ENCODE measurements at places on chromosomes 6 and 20. TPM values are rescaled to one million over a fixed set of nuclear protein-coding genes. Genes with fewer than 3 reads are reported as not detected.

Gene TGM3
- total RNA-seq: not detected

Gene TEAD3
- 2.6 TPM for total RNA-seq

Gene CENPW
- 4.0 TPM for total RNA-seq

Gene DLK2
- 5.8 TPM for total RNA-seq

Gene PRICKLE4
- 2.2 TPM for total RNA-seq

Gene PROCR
- 1.5 TPM for total RNA-seq

Gene CST7
- total RNA-seq: 2.8 TPM

Gene PAK1IP1
- total RNA-seq: 10.9 TPM

Gene SYCP2L
- 11.4 TPM for total RNA-seq

Gene SIRPB2
- 3.1 TPM for total RNA-seq

Gene VSX1
- 9.0 TPM for total RNA-seq

Gene PEX3
- 33.2 TPM for total RNA-seq

Gene SEL1L2
- total RNA-seq: not detected

Gene BCAS4
- total RNA-seq: 38.9 TPM

Gene GPLD1
- 13.9 TPM for total RNA-seq

Gene NT5E
- 11.6 TPM for total RNA-seq

Gene SLC17A1
- not detected for total RNA-seq

Gene GPX5
- not detected for total RNA-seq

Gene IPCEF1
- 71.6 TPM for total RNA-seq

Gene MAP3K7
- 35.5 TPM for total RNA-seq

Gene SLC35D3
- total RNA-seq: not detected

Gene EFCAB8
- not detected for total RNA-seq

Gene POPDC3
- total RNA-seq: 23.3 TPM

Gene BAK1
- 10.6 TPM for total RNA-seq

Gene ID4
- total RNA-seq: 52.0 TPM

Gene OR12D3
- total RNA-seq: not detected

Gene BPIFA1
- not detected for total RNA-seq

Gene RBPJL
- 0.87 TPM for total RNA-seq

Gene TNNC2
- total RNA-seq: 1.7 TPM

Gene CRYBG1
- total RNA-seq: 0.48 TPM

Gene IL17F
- not detected for total RNA-seq
